ENCODE measurements at places on chromosomes 5 and 9.

GRCh38 chr9:131848570-131849160 is 108.8 kb upstream of the RAPGEF1 start:
- no peak for DNase-seq

DNA sequence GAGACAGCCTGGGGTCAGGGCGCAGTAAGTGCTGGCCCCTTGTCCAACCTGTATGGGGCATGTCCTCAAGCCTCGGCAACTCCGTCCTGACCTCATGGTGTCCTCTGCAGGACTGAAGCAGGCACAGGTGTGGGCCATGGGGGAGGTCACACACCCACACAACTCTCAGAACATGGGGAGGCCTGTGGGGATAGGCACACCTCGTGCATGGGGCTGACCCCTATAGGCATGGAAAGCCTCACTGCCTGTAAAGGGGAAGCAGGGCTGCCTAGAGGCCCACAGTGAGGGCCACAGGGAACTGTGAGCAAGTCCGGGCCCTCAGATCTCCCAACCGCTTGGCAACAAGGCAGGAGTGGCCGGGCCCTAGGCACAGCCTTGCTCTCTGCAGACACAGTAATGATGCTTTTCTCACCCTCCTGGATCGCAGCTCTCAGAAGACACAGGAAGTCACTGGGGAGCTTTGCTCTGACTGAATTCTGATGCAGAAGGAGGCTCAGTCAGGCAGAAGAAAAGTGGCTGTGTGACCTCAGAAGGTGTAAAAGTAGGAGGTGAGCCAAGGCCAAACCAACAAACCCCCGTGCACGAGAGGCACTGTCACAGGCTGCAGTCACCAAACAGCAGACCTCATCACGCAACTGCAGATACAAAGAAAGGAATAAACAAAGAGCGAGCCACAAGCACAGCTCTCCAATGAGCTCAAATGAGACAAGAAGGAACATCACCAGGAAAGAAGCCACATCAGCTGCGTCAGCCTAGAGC is 5.4 kb downstream of the IPPK start:
- no peak for DNase-seq

DNA sequence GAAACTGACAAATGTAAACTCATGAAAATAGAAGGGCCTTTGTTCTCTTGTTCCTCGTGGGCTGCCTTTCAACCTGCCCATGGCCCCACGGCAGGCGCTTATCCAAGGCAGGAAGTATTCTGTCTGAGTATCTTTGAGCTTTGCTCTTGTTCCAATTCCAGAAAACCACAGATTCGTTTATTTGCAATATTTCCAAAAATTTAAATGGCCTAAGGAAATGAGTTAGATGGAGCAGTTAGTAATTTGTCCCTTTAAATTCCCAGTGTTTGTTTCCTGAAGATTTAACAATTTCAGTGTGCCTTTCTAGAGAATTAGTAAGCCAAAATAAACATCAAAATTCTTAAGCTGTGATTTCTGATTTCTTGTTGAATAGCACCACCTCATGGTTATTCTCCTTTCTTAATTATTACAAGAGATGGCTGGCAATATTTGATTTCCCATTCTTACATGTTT is 299.4 kb upstream of the RASA1 start:
- DNase-seq: no peak

DNA sequence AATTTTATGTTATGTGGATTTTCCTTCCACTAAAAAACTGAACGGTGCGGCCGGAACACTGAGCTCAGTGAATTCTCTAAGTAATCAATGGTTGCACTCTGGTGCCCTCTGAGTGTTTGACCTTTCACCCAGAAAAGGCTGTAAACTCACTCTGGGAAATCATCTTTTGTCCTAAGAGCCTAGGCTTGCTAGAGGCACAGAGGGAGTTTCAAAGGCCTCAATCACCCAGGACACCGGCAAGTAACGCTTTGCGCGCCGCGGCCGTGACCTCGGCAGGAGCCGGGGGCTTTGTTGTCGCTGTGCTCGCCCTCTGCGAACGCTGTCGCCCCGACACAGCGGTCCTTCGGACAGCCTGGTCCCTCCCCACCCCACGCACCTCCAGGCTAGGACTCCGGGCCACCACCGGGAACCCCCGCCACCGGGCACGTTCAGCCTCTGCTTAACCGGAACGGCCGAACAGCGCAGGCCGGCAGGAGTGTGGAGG is 703 bp downstream of the ISCA1 start:
- no peak for DNase-seq

- no peak for DNase-seq
Measured at GRCh38 chr5:14369780-14370179, 211.8 kb upstream of the OTULINL start.

GRCh38 chr9:8871396-8871795 is 1071.8 kb upstream of the DMAC1 start:
- no peak for DNase-seq

GRCh38 chr5:2102819-2103776 is 220.4 kb upstream of the IRX4 start:
- no peak for DNase-seq

DNA sequence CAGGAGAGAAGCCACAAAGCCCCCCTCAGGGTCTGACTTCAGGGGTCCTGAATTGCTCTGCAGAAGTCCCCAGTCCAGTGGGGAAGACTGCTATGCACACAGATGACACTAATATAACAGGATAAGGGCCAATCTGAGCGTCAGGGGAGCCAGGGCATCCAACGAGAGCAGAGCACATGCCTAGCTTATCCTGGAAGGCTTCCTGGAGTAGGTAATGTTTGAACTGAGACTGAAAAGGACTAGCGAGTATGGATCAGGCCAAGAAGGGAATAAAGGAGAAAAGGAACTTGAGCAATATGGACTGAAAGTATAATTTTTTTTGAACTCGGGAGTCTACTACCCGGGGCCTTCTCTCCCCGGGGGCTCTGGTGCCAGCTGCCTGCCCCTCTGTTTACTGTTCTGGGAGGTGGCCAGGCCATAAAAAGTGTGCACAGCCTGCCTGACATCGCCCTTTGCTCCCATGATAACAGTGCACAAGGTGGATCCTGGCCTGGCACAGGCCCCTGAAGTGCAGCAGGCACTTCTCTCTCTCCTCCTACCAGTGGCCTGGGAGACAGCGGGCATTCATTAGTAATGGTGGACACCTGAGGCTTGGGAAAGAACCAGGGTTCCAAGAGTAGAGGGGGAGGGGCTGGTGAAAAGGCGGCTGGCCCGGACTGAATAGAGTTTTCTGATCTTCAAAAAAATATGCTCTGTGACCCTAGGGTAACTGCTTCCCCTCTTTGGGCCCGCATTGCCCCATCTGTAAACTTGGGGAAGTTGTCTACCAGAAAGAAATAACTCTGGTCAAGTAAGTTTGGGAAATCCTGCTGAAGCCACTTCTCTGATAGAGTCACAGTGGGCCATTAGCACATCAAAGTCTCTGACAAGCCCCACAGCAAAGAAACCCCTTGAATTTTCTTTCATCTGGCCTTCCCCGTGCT is 4.6 kb upstream of the SLC6A7 start:
- DNase-seq: no peak

DNA sequence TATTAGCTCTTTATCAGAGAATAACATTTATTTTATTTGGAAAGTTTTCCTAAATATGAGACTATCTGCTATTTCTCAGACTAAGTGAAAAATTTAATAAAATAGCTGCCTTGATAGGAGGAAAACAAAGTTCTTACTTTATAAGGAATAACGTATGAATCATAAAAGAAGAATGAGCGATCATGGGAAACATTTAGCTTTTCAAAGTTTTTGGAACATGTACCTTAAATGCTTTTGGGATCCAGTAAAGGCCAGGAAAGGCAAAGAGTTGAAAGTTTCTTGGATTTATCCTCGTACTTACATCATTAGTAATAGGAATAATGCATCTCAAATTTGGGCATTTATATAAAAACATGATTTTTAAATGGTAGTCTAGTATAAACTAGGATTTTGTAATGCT is 19.4 kb downstream of the OGN start:
- DNase-seq: no peak

- no peak for DNase-seq
Measured at GRCh38 chr9:69546265-69546664, 125.9 kb downstream of the APBA1 start.

GRCh38 chr9:125565126-125565525 is 141.9 kb downstream of the MAPKAP1 start:
- no peak for DNase-seq

Measured in activated effector memory CD4-positive, alpha-beta T cell treated with Interleukin-2 at 50 U/mL for 16 hours (primary cell).